Hematopoietic multipotent progenitor cell treated with erythropoietin and hydrocortisone succinate and interleukin-3 and kit ligand, for 15 days (in vitro differentiated cells): ENCODE measurements at places on chromosomes 11 and 22.

- DNase-seq, result no peak
Observed at GRCh38 chr11:17720796-17721171, 1.4 kb downstream of the MYOD1 start.

GRCh38 chr22:23404689-23405365, 175.3 kb downstream of the IGLL1 start:
- DNase-seq, result no peak

GRCh38 chr11:29333993-29334775, 682.6 kb downstream of the KCNA4 start:
- DNase-seq, result no peak

- no peak for DNase-seq
Observed at GRCh38 chr11:88193278-88193677, 18.0 kb upstream of the RAB38 start.

- no peak for DNase-seq
Observed at GRCh38 chr11:75667255-75667830, 1.5 kb downstream of the MAP6 start.

DNA sequence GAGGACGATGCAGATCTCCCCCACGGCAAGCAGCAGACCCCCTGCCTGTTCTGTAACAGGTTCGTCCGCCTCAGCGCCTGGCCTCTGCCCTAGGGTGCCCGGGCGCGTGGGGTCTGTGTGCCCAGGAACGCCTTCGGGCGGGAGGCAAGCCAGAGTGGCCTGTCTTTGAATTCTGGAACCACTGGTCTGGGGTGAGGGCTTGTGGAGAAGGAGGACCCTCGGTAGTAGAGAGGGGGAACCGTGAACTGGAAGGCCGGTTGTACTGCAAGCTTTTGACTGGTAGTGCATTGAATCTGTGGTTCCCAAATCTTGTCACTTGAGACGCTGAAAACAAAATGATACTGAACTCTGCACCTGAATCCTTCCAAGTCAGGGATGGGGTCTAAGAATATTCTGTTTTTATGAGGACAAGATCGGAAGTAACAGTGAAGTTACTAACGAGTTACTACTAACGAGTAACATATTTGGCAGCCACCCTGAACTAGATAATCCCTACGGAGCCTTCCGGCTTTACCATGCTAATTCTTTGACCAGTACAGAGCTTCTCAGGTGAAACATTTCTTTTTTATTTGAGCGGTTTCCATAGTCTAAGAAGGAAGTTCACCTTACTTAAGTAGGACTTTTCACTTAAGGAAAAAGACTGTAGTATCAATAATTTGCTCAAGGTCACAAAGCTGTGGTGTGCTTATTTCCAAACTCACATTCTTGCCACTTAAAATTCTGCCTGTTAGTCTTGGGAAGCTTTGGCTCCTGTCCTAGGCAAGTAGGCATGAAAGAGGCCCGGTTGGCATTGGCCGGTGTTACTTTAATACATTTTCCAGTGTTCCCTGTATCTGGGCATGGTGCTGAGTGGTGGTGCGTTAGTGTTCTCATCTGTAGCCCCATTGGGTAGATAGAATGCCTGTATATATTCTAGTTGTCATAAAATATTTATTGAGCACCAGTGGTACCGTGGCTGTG, 860 bp downstream of the PRMT3 start:
- DNase-seq, result peak; percentile 29

- DNase-seq, result no peak
Observed at GRCh38 chr11:40787224-40787623, 672.2 kb downstream of the LRRC4C start.
